Fibroblast of lung (primary cell): ENCODE measurements at places on chromosomes 7 and 10. TPM values are rescaled to one million over a fixed set of nuclear protein-coding genes. Genes with fewer than 3 reads are reported as not detected.

Gene RSPH10B
- total RNA-seq = under 0.01 and 0.66 TPM in 2 replicates

Gene AVL9
- total RNA-seq = 25.4 and 52.4 TPM in 2 replicates

Gene PTN
- 13.9 and 30.2 TPM in 2 replicates for total RNA-seq

- no peaks in the 10 kb centered on the region for H3K4me1 ChIP-seq
- no peaks in the 10 kb centered on the region for H3K36me3 ChIP-seq
- no peak overlapping the region for H3K27ac ChIP-seq
- no peaks in the 10 kb centered on the region for H3K27me3 ChIP-seq
- DNase-seq = peak; percentile 25
- H3K4me3 ChIP-seq = no peak overlapping the region
These were observed 188.0 kb downstream of the PDE1C start for GRCh38 chr7:31882187-31882586.

DNA sequence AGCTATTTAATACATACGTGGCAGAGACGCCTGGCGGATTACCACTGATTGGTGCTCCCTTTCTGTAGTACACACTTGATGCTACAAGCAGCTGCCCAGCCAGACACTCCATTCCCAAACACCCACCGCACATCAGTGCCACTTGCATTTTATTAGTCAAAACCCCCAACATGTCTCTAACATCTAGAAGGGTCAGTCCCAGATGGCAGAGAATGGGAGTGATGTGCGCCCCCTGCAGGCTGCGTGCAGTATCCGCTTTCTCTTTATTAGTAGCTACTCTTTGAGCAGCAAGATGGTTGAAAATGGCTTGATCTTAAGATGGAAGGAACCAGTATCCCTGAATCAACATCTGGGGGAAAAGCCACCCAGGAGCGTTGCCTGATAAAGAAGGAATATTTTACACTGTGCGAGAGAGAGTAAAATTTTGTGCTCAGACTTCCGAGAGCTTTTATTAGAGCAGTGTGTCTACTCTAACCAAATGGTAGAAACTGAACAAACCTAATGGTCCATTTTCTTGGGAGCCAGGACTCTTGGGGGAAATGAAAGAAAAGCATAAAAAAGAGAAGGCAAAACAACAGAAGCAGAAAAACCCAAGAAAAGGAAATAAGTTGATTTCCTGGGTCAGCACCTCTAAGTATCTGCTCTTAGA is 78.3 kb downstream of the ST8SIA6 start:
- no peaks in the 10 kb centered on the region for H3K4me1 ChIP-seq
- H3K36me3 ChIP-seq = no peaks in the 10 kb centered on the region
- peaks cover 2% of the 10 kb centered on the region for H3K27me3 ChIP-seq
- no peak overlapping the region for H3K4me3 ChIP-seq
- DNase-seq = no peak

DNA sequence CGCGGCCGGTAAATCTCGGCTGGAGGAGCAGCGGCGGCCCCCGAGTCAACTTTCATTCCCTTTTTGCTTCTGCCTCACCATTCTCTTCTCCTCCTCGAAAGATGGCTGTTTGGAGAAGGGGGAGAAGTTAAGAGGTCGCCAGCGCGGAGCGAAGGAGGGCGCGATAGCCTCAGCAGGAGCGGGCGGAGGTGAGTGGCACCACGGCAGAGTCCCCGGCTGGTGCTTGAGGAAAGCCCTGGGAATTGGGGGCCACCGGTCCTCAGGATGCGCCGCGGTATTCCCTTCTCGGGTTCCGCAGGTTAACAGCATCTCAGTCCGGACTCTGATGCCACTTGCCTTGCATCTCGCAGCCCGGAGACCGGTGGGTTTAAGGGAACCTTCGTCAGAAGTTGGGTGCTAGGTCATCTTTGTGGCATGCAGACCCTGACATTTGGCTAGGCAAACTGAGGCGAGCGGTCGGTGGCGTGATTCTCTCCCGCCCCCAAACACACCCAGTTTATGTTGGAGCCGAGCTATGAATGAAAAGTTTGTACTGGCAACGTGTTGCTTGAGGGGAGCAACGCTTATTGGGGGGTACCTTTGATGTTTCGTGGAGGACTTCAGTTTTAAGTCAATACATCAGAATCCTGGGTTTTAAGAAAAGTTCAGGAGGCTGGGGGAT is 59.5 kb upstream of the PRPS1L1 start:
- H3K27ac ChIP-seq = no peak overlapping the region
- H3K4me1 ChIP-seq = no peaks in the 10 kb centered on the region
- H3K4me3 ChIP-seq = peak overlapping the region; percentile 62
- peaks cover 7% of the 10 kb centered on the region for H3K27me3 ChIP-seq
- DNase-seq = peak; percentile 25
- no peaks in the 10 kb centered on the region for H3K36me3 ChIP-seq

DNA sequence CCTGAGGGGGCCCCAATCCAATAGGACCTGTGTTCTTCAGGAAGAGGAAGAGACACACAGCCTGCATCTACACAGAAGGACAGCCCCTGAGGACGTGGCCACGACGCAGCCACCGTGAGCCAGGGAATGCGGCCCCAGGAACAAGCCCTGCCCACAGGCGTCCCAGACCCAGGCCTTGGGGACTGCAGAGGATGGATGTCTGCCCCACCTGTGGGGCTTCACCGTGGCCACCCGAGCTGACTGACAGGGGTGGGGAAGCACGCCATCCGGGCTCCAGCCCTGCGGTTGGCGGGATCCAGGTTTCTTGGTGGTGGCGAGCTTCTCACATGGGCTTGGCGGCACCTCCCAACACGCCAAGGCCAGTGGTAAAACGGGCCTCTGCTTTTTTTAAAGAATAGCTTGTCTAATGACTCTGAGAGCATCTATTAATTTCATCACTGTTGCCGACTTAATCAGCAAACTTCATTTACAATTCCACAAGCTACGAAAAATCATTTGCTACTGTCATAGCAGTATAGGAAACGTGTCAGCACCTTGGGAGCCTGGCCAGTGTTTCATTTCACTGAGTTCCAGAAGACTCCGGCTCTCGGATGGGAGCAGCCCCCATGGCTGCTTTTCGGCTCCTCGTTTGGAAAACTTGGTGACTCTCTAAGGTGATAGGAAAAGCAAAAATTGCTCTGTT is 584.0 kb downstream of the PTPRN2 start:
- no peak overlapping the region for H3K4me3 ChIP-seq
- no peak for DNase-seq
- no peaks in the 10 kb centered on the region for H3K27me3 ChIP-seq
- H3K36me3 ChIP-seq = no peaks in the 10 kb centered on the region
- no peak overlapping the region for H3K27ac ChIP-seq
- H3K4me1 ChIP-seq = no peaks in the 10 kb centered on the region

DNA sequence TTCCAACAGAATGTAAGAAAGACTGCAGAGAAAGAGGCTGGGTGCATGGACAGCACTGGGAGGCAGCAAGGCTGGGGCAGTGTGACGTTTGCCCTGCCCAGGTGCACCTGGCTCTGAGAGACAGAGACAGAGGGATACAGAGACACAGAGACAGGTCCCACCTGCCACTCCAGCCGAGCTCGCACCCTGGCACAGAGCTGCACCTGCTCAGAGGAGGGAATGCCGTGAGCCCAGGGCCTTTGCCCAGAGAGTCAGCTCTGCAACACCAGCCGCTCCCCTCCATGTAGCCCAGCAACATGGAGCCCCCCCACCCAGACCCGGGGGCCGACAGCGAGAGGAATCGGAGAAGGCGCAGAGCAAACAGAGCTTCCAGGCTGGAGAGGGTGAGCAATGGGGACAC is 35.3 kb upstream of the PROSER2 start:
- H3K4me1 ChIP-seq = no peaks in the 10 kb centered on the region
- no peaks in the 10 kb centered on the region for H3K27me3 ChIP-seq
- H3K36me3 ChIP-seq = no peaks in the 10 kb centered on the region
- H3K27ac ChIP-seq = no peak overlapping the region
- no peak for DNase-seq
- H3K4me3 ChIP-seq = no peak overlapping the region

Gene SPDYE1
- under 0.01 TPM in 1 of 2 replicates, not detected in the other for total RNA-seq

GRCh38 chr10:133471300-133472109 is 17.8 kb downstream of the SCART1 start:
- H3K36me3 ChIP-seq = no peaks in the 10 kb centered on the region
- H3K4me1 ChIP-seq = no peaks in the 10 kb centered on the region
- H3K4me3 ChIP-seq = no peak overlapping the region
- no peak for DNase-seq
- H3K27ac ChIP-seq = no peak overlapping the region

Gene EPO
- total RNA-seq = not detected in 2 replicates
